ENCODE measurements at places on chromosomes 7 and 10. TPM values are rescaled to one million over a fixed set of nuclear protein-coding genes. Genes with fewer than 3 reads are reported as not detected.

GRCh38 chr7:36969376-36969775 lies 245.1 kb upstream of the AOAH start:
- DNase-seq = no peak
- no peaks in the 10 kb centered on the region for H3K27me3 ChIP-seq
- H3K36me3 ChIP-seq = peaks cover 4% of the 10 kb centered on the region
- H3K4me1 ChIP-seq = peaks cover 2% of the 10 kb centered on the region
- H3K27ac ChIP-seq = no peak overlapping the region

- no peak overlapping the region for H3K27ac ChIP-seq
- H3K27me3 ChIP-seq = no peaks in the 10 kb centered on the region
- H3K36me3 ChIP-seq = peaks cover 3% of the 10 kb centered on the region
Measured at GRCh38 chr7:132779164-132779563, 202.9 kb upstream of the PLXNA4 start.

DNA sequence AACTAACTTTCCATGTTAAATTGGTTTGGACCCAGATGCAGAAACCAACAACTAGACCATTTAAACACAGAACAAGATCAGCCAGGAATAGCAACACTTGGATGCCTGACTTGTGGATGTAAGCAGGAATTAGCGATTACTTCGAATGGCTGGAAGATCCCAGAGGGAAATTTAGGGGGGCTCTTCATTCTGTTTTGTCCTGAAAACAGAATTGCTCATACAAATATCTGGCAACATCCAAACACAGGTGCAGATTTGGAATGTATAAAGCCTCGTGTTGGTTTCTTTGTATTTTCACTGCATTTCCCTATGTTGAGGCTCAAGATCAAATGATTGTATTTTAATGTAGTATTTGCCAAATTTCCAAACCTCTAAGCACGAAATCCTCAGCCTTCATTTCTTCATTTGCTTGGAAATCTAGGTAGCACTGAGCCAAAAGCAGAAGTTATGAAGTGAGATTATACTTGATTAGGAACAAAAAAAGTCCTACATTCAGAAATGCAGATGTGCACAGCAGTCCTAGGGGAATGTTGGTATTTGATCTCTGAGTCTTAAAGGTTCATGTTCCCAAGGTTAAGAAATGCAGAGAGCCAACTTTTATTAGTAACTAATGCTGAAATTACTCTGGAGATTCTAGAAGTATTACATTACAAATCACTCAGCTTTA lies 248.7 kb upstream of the TCF7L2 start:
- H3K36me3 ChIP-seq = no peaks in the 10 kb centered on the region
- no peak overlapping the region for H3K4me3 ChIP-seq
- no peak overlapping the region for H3K27ac ChIP-seq

DNA sequence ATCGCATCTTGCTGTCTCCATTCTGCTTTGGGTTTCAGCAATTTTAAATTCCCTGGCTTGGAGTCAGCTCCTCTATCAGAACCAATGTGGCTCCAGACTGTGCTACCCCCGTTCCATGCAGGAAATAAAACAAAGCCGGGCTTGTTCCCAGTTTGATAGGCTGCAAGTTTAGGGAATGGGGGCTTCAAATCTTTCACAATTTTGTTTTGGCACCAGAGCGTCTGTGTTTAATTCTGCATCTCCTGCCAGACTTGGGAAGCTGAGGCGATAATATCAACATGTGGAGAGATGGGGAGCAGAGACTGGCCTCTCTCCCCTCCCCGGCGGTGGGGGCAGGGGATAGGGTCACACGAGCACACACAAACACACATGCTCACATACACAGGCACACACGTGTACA lies 305.9 kb downstream of the FGFR2 start:
- no peak overlapping the region for H3K27ac ChIP-seq
- no peaks in the 10 kb centered on the region for H3K36me3 ChIP-seq
- H3K27me3 ChIP-seq = peaks cover 6% of the 10 kb centered on the region
- DNase-seq = no peak

DNA sequence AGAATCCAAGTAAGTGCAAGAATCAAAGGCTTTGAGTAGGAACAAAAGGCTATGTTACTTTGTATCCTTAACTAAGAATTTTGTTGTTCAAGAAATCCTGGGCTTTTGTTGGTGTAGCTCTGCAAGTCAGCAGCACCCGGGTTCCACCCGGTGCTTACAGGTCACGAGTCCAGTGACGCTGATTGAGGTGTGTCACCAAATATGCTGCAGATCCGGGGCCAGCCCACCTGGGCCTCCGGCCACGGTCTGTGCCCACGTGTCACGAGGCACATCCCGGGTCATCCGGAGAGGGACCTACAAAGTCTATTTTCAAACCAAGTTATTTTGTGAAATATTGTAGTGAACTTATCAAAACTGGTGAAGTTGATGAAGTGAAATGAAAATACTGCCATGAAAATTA lies 103.1 kb downstream of the MGMT start:
- no peak overlapping the region for H3K27ac ChIP-seq
- no peak overlapping the region for H3K4me3 ChIP-seq
- H3K4me1 ChIP-seq = no peaks in the 10 kb centered on the region

- no peaks in the 10 kb centered on the region for H3K36me3 ChIP-seq
- H3K27me3 ChIP-seq = no peaks in the 10 kb centered on the region
- H3K27ac ChIP-seq = no peak overlapping the region
Measured at GRCh38 chr7:127835679-127836078, 183.7 kb downstream of the SND1 start.

Gene HOGA1
- 2.1 TPM for total RNA-seq

- no peak for DNase-seq
- H3K4me3 ChIP-seq = peak overlapping the region; percentile 31
- peak overlapping the region; percentile 69 for H3K27ac ChIP-seq
- peaks cover 8% of the 10 kb centered on the region for H3K36me3 ChIP-seq
Measured at GRCh38 chr7:99379043-99379577, 4.6 kb downstream of the ARPC1B start.

- no peak overlapping the region for H3K4me3 ChIP-seq
- no peaks in the 10 kb centered on the region for H3K27me3 ChIP-seq
- DNase-seq = no peak
- no peaks in the 10 kb centered on the region for H3K4me1 ChIP-seq
- no peak overlapping the region for H3K27ac ChIP-seq
Measured at GRCh38 chr7:19001854-19002253, 115.6 kb downstream of the TWIST1 start.

Gene LRRC18
- not detected for total RNA-seq

DNA sequence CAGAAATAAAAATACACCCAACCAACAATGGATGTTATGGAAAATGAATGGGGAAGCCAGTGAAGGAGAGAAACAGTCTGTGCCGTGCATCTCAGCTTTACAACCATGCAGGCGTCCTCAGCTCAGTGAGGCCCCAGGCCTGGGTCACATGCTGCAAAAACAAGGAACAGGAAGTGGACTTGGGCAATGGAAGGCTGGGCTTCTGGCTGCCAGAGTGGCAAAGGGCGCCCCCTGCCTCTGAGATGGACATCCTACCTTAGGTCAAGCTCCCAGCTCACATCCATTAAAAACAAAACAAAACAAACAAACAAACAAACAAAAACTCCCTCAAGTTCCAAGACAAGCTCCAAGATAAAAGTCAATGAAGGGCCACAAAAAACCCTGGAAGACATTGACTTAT lies 54.7 kb upstream of the AFAP1L2 start:
- H3K4me1 ChIP-seq = no peaks in the 10 kb centered on the region
- H3K4me3 ChIP-seq = no peak overlapping the region
- peaks cover 52% of the 10 kb centered on the region for H3K36me3 ChIP-seq
- H3K27me3 ChIP-seq = no peaks in the 10 kb centered on the region
- no peak overlapping the region for H3K27ac ChIP-seq

Gene GFRA1
- 19.8 TPM for total RNA-seq

- no peak overlapping the region for H3K27ac ChIP-seq
- no peak overlapping the region for H3K4me3 ChIP-seq
- no peaks in the 10 kb centered on the region for H3K27me3 ChIP-seq
- H3K36me3 ChIP-seq = no peaks in the 10 kb centered on the region
- peaks cover 10% of the 10 kb centered on the region for H3K4me1 ChIP-seq
Measured at GRCh38 chr7:140883378-140883777, 41.4 kb downstream of the BRAF start.

Gene PKD1L1
- total RNA-seq = 2.6 TPM

GRCh38 chr7:103348452-103348851 lies 1.0 kb downstream of the PSMC2 start:
- H3K27me3 ChIP-seq = no peaks in the 10 kb centered on the region
- H3K4me3 ChIP-seq = peak overlapping the region; percentile 93
- DNase-seq = no peak
- H3K4me1 ChIP-seq = peaks cover 50% of the 10 kb centered on the region
- H3K36me3 ChIP-seq = peaks cover 12% of the 10 kb centered on the region
- H3K27ac ChIP-seq = peak overlapping the region; percentile 96

GRCh38 chr7:32957326-32958045 lies at the start of gene FKBP9:
FKBP9 (plus strand) TSS chr7:32957440; CDS start chr7:32957574, 134 bp downstream.
- H3K36me3 ChIP-seq = no peaks in the 10 kb centered on the region
- H3K4me1 ChIP-seq = peaks cover 27% of the 10 kb centered on the region
- H3K27me3 ChIP-seq = no peaks in the 10 kb centered on the region
- DNase-seq = peak; percentile 91

GRCh38 chr10:97331153-97331703 lies 3.3 kb downstream of the FRAT2 start:
- no peak overlapping the region for H3K27ac ChIP-seq
- DNase-seq = no peak
- peak overlapping the region; percentile 90 for H3K4me3 ChIP-seq

GRCh38 chr10:70272925-70273316 lies 10.9 kb downstream of the NPFFR1 start:
- no peaks in the 10 kb centered on the region for H3K27me3 ChIP-seq
- H3K4me3 ChIP-seq = no peak overlapping the region
- H3K36me3 ChIP-seq = no peaks in the 10 kb centered on the region
- peaks cover 12% of the 10 kb centered on the region for H3K4me1 ChIP-seq
- no peak overlapping the region for H3K27ac ChIP-seq

Gene GRID2IP
- 0.64 TPM for total RNA-seq

Gene ZNF138
- total RNA-seq = 24.4 TPM

DNA sequence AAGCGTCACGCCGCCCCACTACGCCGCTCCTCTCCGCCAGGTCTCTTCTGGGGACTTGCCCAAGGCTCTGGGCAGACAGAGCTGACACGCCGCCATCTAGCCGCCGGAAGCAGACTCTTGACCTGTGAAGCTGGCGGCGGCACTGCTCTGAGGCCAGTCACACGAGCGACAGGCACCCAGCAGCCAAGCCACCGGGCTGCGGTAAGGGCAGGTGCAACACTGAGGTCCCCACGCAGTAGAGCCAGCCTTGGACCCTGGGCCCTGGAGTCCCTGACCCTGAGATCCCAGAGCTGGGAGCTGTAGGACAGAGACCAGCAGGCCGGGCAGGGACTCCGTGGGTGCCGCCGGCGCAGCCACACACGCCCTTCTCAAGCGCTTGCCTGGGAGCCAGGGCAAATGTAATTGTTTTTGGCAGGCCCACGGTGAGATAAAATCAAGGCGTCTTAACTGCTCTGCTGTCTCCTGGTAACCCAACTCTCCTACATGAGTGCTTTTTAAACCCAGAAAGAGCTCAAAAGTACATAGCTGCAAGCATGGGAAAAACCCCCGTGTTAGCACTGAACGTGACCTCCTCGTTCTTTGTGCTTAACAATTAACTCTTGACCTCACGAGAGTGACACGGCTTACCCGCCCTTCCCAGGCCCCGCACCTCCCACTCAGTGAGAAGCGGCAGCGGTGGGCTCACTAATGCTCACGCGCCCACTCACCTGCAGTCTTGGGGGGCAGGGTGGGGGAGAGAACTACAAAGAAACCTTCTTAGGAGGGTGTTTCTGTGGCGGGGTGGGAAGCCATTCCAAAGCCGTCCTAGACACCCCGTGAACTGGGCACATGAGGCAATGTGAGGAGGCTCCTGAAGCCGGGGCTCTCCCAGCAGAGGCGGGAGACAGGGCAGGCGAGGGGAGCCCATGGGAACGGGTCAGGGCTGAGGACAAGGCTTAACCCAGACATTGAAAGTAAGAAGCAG lies 8.5 kb downstream of the GPER1 start:
- peak overlapping the region; percentile 77 for H3K27ac ChIP-seq
- H3K4me3 ChIP-seq = peak overlapping the region; percentile 45

DNA sequence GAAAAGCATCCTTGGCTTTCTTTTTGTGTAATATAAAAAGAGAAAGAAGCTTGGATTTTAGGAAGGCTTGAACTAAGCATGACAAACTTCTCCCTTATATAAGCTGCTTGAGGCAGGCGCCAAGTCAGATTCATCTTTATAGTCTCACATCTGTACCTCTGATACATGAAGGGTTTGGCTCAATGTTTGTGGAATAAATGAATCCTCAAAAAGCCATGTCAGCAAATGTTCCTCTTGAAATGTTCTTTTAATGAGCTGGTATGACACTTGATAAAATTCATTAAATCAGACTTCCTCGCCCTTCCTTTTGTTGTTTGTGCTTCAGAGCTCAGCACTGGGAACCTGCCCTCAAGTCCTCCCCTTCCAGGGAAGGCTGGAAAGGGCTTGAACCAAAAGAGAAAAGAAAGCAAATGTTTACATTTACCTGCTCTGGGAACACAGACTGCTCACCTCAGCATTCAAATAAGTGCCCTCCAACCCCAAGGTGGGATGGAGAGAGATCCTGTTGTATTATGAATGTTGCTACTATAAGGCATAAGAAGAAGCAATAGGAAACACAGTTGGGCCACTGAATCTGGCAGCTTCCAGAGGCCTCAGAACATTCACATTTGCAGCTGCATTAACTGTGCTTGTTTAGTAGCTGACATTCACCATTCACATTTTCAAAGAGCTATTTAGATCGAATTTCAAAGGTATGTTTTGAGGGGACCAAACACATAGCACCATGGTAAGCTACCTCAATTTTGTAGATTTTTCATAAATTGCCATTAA lies 212.6 kb downstream of the CACNA2D1 start:
- no peaks in the 10 kb centered on the region for H3K4me1 ChIP-seq
- no peaks in the 10 kb centered on the region for H3K27me3 ChIP-seq
- H3K4me3 ChIP-seq = no peak overlapping the region
- no peak overlapping the region for H3K27ac ChIP-seq
- no peak for DNase-seq

DNA sequence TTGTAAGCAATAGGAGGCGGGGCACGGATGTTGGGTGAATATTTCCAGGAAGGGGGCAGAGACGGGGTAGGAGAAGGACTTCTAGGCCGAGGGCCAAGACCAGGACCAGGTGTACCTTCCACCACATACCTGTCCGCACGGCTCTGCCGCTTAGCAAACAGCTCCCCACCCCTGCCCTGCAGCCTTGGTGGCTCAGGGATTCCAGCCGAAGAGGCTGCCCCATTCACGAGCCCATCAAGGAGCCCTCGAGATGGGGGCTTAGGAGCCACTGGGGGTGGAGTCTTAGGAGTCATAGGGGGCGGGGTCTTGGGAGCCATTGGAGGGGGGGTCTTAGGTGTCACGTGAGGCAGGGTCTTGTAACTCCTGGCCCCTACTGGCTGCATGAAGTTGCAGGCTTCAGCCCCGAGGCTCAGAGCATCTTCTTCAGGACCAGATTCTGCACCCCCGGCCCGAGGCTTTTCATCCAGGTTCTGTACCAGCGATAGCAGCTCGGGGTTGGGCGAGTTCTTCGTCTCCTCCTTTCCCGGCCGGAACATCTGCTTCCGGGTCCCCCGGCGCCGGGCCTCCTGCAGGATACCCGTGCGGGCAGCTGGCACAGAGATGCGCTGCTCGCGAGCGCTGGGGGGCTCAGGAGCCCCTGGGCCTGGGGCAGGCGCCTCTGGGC lies 6.1 kb upstream of the MYOZ1 start:
- peak; percentile 82 for DNase-seq
- peak overlapping the region; percentile 80 for H3K4me3 ChIP-seq
- no peaks in the 10 kb centered on the region for H3K36me3 ChIP-seq
- H3K27ac ChIP-seq = peak overlapping the region; percentile 14
- no peaks in the 10 kb centered on the region for H3K27me3 ChIP-seq

- peak overlapping the region; percentile 57 for H3K27ac ChIP-seq
- H3K4me3 ChIP-seq = no peak overlapping the region
- H3K36me3 ChIP-seq = no peaks in the 10 kb centered on the region
- H3K4me1 ChIP-seq = peaks cover 6% of the 10 kb centered on the region
- peak; percentile 62 for DNase-seq
- no peaks in the 10 kb centered on the region for H3K27me3 ChIP-seq
Measured at GRCh38 chr7:94348142-94348541, 46.6 kb upstream of the COL1A2 start.
